ENCODE measurements at places on chromosomes 16 and 17.

- DNase-seq = no peak
These were observed 409.6 kb upstream of the CDH11 start for GRCh38 chr16:65531475-65531874.

GRCh38 chr17:41653892-41654677 is 29.7 kb upstream of the KRT17 start:
- no peak for DNase-seq

DNA sequence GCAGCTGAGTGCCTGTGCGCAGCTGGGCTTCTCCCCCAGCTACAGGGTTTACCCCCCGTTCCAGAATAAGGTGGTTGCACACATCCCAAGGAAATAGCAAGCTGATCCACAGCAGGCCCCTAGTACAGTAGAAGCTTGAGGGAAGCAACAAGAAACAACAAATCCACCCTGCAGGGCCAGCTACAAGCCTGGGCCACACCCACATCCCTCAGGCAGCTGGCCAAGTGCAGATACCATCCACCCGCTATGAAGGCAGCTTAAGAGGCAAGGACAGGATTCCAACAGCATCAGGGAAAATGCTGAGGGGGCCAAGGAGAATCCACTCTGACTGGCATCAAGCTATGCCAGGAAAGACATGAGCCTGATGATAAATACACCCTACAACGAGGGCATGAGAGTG is 66.9 kb upstream of the RCVRN start:
- no peak for DNase-seq

- DNase-seq = no peak
These were observed 1.8 kb downstream of the PIK3R5 start for GRCh38 chr17:8963647-8964258.

DNA sequence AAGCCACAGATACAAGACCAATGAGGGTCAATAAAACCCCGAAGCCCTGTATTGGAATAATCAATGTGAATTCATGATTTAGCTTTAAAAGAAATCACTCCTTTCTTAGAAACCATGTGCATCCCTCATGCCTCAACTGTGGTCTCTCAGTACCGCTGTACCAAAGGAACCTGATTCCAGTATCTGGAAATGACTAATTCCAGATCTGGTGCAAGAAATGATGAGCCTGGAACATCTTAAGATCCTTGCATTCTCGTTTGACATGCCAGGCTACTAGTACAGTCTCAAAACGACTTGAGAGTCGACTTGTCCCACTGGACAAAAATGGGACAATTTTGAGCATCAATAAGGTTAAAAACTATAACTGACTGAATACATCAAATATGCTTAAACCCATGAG is 21.2 kb downstream of the USP31 start:
- no peak for DNase-seq

- no peak for DNase-seq
These were observed 12.4 kb downstream of the ZSCAN10 start for GRCh38 chr16:3086596-3087242.

DNA sequence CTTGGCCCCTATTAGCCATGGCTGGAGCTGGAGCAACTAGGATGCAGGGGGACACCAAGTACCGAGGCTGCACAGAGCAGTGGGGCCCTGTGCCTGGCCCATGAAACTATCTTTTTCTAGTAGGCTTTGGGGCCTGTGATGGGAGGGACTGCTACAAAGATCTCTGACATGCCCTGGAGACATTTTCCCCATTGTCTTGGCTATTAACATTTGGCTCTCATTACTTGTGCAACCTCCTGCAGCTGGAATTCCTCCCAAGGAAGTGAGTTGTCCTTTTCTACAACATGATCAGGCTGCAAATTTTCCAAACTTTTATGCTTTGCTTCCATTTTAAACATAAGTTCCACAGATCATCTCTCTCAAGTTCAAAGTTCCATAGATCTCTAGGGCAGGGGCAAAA is 174.7 kb upstream of the ANKFN1 start:
- no peak for DNase-seq

DNA sequence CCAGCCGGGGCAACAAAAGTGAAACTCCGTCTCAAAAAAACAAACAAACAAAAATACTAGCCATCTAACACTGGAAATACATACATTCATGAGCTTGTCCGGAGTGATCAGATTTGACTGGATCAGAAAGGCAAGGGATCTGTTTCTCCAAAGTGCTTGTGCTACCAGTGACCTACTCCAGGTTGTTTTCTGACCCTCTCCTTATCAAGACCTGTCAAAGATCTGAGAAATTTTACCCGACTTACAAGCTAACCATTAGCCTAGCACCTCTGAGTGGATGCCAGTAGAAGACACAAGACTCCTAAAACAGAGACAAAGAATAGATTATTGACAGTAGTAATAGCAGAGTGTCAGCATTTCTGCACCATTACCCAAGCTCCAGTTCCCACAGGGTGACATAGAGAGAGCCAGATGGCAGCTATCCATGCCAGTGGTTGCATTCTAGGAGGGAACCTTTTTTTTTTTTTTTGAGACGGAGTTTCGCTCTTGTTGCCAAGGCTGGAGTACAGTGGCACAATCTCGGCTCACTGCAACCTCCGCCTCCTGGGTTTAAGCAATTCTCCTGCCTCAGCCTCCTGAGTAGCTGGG is 9.8 kb downstream of the ASPA start:
- no peak for DNase-seq

GRCh38 chr16:88459366-88460073 is 6.4 kb downstream of the ZFPM1 start:
- no peak for DNase-seq

DNA sequence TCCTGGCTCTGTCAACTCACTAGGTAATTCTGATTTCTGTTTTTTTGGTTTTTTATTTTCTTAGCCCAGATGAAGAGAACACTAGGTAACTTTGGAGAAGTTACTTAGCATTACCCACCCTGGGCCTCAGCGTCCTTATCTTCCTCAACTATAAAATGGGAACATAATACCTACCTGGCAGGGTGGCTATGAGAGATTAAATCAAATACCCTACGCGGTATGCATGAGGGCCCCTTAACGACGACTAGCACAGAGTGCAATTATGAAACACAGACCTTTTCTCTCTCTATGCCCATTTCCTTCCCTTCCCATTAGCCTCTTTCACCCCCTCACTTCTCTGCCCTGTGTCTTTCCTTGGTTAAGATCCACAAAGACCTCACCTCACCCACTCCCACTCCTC is 11.1 kb downstream of the XPO6 start:
- DNase-seq = no peak

- DNase-seq = no peak
These were observed 1.5 kb upstream of the PCYT2 start for GRCh38 chr17:81912441-81913309.

DNA sequence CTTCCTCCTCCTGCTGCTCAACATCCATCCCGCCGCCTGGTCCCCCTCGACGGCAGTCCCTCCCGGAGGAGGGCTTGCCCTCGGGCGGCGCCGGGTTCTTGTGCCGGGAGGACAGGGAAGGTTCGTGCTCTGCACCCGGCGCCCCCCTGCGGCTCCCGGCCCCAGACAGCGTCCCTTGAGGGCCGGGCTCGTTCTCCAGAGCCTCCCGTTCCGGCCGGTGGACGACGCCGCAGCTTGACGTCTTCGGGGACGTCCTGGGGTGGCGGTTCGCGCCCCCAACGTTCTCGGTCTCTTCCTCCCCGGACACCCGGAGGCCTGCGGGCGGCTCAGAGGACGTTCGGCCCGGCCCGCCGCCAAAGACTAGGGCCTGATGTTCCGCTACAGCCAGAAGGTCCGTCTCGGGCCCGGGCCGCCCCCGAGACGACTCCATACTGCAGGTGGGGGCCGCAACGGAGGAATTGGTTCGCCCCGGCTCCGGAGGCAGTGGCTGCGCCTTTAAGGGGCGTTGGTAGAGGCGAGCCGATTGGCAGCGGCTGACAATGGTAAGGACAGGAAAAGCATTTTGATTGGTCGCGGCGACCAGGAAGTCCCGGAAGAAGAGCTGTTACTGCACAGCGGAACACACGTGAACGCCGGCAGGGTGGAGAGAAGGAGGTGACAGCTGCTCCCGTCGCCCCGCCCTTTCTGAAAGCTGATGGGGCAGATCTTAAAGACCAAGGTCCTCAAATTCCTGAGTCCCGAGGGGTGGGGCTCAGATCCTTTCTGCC is at the start of gene BORCS6:
Gene BORCS6 (minus strand): TSS at position 470 of the 767 bp plus-strand sequence. CDS start 40 bp downstream, at position 430.
- DNase-seq = peak; percentile 94

DNA sequence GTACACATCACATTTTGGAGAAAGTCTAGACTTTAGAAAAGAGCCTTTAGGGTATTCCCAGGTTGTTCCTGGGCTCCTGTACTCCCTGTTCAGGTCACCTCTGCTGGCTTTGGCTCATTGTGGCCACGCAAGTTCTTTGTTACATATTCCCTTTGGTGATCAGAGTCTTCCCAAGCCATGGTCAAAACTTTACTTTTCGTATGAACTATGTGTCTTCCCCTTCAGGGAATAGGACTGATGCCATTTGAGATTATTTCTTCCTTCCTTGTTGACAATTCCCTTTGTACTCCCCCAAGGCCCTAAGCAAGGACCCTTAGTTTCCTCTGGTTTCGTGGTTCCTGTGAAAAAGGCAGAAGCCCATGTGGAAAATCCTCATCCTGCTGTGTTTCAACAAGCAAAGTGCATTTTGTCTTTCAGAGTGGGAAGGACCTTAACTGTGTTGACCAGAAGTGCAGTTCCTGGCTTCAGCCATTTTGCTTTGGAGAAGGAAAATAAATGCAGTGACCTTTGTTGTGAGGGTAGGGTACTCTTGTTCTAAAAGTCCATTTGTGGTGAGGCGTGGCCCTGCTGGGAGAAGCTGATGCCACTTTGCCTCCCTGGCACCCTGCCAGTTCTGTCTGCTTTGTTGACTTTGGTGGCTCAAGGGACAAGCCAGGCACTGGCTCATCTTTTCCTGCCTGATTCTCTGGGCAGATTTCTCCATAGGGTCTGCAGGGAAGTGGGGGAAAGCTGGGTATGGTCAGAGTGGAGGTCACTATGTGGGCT is 55.1 kb downstream of the ZNRF1 start:
- no peak for DNase-seq

DNA sequence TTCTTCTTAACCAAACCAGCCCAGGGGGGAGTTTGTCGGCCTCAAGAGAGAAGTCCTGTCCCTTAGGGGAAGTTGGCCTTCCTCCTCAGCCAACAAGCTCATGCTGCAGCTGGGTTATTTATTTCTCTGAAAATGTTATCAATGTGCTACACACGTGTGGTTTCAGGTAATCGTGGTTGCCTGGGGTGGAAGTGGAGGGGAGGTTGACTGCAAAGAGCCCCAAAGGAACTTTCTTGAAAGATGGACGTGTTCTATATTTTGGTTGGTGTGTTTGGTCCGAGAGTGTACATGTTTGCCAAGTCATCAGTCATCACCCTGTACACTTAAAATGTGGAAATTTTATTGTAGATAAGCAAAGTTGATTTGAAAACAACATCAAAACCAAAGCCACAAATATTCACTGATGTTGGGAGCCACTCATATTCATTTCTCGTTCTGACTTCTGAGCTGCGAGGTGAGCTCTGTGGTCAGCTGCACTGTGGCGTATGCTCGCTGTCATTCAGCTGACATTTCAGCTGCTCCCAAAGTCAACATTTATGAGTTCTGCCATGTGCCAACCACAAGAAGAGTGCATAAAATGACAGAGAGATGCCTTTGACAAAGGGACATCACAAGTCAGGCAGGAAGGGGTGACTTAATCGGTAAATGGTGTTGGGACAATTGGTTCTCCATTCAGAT is 26.5 kb upstream of the ADGRG1 start:
- DNase-seq = peak; percentile 81

GRCh38 chr17:78134899-78135385 is 4.4 kb downstream of the TMC8 start:
- DNase-seq = no peak

DNA sequence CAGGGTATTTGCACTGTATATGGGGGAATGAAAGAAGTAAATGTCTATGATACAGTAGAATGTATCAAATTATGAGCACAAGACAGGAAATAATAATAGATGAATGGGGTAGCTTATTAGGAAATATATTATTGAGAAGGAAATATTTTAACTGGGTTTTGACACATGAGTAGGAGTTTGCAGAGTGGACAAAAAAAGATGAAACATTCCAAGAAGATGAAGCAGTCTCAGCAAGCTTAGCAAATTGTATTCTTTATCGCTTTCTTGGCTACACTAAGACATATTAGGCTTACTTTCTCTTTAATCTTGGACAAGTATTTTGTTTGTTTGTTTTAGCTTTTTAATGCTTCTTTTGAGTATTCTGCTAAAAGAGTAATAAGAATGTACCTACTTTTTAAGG is 1.3 kb upstream of the KRTAP4-9 start:
- DNase-seq = no peak

DNA sequence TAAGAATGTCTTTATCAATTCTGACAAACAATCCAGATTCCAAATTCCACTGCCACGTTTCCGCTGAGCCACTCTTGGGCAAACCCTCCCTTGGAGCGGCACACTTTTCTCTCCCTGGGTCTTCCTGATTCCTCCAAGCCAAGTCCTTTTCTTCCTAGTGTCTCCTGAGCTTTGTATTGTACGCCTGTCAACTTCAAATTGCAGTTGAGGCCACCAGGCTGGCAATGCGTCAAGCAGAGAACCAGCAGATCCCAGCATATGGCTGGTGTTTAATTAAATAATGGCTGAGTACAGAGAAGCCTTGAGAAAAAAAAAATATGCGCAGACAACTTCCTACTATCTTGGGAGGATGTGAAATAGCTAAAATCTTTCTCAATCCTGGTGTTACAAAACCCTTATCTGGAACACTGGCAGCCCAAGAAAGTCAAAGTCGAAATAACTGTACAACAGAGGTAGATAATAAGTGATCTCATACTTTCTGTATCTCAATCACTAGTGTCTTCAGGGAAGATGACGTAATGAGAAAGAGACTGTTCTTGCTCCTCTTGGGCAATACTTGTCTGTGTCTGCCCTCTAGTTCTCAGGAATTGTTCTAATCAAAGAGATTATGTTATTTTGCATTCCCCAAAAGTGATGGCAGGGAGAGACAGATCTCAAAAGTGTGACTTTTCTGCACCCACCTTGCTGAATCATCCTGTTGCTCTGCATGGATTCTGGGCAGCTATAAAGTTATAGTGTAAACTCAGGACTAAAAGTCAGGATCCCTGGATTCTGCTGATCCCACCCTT is 15.0 kb downstream of the SMIM36 start:
- DNase-seq = no peak

DNA sequence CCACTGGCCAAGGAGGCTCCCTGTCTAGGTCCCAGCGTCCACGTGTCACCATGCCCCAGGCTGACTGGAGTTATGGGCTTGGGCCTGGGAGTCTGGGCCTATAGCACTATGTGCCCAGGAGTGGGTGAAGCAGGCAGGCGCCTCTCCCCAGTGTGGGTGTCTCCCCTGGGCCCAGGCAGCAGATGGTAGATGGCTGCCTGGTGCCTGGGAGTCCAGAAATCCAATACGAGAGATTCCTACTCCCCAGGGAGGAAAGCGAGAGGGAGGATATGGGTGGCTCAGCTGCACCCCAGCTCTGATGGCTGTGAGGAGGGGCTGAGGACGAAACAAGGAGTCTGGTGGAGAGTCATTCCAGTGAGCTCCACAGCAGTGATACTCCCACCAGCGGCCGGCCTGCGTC is 5.0 kb downstream of the KCNH6 start:
- no peak for DNase-seq

DNA sequence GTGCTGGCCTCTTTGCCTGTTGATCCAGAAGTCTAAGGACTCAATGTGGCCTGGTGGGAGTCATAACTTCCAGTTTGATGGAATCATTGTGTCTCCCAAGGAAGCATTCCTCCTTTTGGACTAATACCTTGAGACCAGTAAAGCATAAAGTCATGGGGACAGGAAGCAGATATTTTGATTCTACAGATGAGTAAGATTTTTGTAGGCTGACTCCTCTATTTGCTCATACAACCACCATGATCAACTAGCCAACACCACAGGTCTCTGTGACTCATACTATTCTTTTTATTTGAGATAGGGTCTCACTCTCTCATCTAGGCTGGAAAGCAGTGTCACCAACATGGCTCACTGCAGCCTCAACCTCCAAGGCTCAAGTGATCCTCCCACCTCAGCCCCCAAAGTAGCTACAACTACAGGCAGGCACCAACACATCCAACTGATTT is 6.2 kb downstream of the MT2A start:
- no peak for DNase-seq

All from activated naive CD8-positive, alpha-beta T cell treated with anti-CD3 and anti-CD28 coated beads for 36 hours (primary cell).